Stimulated activated CD4-positive, alpha-beta T cell treated with anti-CD3 and anti-CD28 coated beads, Interleukin-4, amount 100 ng/mL, for 4 hours (primary cell): ENCODE measurements at places on chromosomes 13 and 19.

DNA sequence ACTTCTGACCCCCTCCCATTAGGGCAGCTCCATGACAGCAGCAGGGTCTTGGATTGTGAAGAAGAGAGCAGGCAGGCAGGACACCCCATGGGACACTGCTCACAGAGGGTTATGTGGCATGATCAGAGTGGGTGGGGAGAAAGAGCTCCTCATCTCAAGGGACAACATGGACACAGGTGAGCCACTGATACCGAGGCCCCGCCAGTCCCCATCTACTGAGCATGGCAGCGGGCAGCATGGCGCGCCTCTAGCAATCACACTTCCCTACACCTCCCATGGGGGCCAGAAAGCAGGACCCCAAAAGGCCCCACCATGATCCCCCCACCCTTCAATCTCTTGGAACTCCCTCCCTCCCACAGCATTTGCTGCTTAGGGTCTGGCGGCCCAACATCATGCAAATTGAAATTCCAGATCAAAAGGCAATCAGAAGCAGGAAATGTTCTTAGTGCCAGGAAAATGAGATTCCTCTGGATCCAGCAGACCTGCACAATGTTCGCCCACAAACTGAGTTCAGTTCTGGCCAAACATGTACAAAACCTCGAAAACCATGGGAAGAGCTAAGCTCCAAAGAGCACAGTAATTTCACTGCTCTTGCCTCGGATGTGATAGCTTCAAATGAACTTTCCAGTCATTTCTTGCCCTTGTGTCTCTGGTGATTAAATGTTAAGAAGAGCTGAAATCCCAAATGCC lies 14.8 kb downstream of the DOCK9 start:
- DNase-seq: no peak

DNA sequence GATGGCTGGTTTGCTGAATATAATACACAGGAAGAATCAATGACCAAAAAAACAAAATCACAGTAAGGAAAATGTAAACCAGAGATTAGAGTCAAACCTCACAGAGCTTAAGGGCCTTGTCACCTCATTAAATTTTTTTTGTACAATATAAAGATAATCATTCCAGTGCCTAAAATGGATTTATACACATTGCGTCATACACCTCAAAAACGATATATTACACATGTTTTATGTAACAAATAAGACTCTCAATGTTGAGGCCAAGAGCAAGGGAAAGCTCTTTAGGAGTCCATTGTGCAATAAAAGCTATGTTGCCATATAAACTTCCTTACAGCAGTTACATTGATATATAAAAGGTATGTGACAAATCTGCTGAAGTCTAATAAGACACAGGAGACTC lies 856.7 kb upstream of the SLITRK1 start:
- DNase-seq: no peak

GRCh38 chr13:95745752-95746151 lies 68.8 kb downstream of the DNAJC3 start:
- no peak for DNase-seq

- no peak for DNase-seq
These were observed 1.6 kb downstream of the URI1 start for GRCh38 chr19:29943615-29944014.

GRCh38 chr13:75324413-75324940 lies 157.5 kb downstream of the TBC1D4 start:
- no peak for DNase-seq

DNA sequence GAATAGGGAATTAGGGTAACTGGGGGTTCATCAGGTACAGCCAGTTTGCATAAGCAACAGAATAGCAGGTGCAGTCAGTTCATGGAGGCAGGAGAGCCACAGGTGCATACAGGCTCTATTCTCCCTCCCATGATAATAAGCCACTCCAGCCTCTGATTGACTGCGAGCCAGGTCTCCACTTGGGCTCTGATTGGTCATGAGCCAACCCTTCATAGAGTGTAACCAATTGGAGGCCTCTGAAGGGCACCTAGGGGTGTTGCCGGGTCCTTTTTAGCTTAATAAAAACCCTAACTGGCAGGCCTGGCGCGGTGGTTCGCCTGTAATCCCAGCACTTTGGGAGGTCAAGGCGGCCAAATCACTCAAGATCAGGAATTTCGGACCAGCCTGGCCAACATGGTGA lies 8.7 kb upstream of the CKM start:
- no peak for DNase-seq

DNA sequence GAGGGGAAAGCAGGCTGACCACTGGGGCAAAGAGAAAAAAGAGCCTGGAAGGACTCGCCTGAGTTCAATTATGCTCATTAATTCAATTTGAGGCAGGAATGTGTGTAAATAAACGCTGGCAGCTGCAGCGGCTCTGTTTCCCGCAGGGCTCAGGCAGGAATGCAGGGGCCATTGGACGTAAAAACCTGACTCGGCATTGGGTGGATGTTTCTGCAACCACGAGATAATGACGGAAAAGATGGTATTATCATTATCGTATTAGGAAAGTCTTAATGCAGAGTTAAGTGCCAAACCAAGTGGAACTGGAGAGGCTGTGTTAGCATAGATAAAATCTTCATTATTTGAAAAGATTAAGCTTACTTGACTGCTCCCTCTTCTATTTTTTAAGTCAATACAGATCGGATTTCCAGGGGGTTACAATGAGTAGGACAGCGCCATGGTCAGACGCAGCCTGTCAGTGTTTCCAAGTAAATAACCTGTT lies 169.8 kb downstream of the SHISA2 start:
- no peak for DNase-seq
